ENCODE measurements at places on chromosomes 5 and 9. TPM values are rescaled to one million over a fixed set of nuclear protein-coding genes. Genes with fewer than 3 reads are reported as not detected.

Gene OCLN
- 1.3 TPM for total RNA-seq

Gene NXNL2
- total RNA-seq: 0.22 TPM

Gene SLC6A19
- not detected for total RNA-seq

Gene PTPRD
- total RNA-seq: 4.6 TPM

Gene JAKMIP2
- total RNA-seq: 0.22 TPM

Gene KIF20A
- 0.66 TPM for total RNA-seq

Gene IFNA13
- not detected for total RNA-seq

Gene SLC6A18
- total RNA-seq: not detected

Gene GHR
- total RNA-seq: 0.86 TPM

Gene GZMA
- total RNA-seq: not detected

Gene F12
- 0.22 TPM for total RNA-seq

Gene FST
- 70.2 TPM for total RNA-seq

Gene ZBED3
- total RNA-seq: 0.29 TPM

Gene ADAMTS19
- 32.2 TPM for total RNA-seq

Gene CARTPT
- total RNA-seq: not detected

Gene SLCO6A1
- 0.14 TPM for total RNA-seq

Gene FOXD4L6
- total RNA-seq: under 0.01 TPM

Gene ITGA2
- 29.1 TPM for total RNA-seq

Gene STK32A
- 1.4 TPM for total RNA-seq

Gene SLC2A8
- 5.0 TPM for total RNA-seq

Gene CCNI2
- total RNA-seq: not detected

Gene STING1
- total RNA-seq: 36.3 TPM

Gene PCDHB13
- total RNA-seq: 0.29 TPM

Gene GABBR2
- 8.3 TPM for total RNA-seq

Gene ZNF346
- 12.9 TPM for total RNA-seq

Gene LIX1
- total RNA-seq: not detected

Gene SPATA31E1
- not detected for total RNA-seq

Gene NR2F1
- 87.2 TPM for total RNA-seq

Gene CNTNAP3
- total RNA-seq: 1.4 TPM

Gene ARHGEF28
- 14.7 TPM for total RNA-seq

Gene HAVCR1
- 0.88 TPM for total RNA-seq

Gene GARIN3
- not detected for total RNA-seq

Gene SCGB3A2
- total RNA-seq: not detected

Gene KCNN2
- 0.88 TPM for total RNA-seq

Gene SNCAIP
- total RNA-seq: 7.0 TPM

Gene CFAP157
- total RNA-seq: not detected

Gene WNK2
- total RNA-seq: not detected

Gene CNTFR
- total RNA-seq: not detected

Gene PDZD2
- total RNA-seq: 0.44 TPM

Gene COQ4
- total RNA-seq: 43.1 TPM

Gene MLANA
- total RNA-seq: not detected

Gene CTXN3
- not detected for total RNA-seq

Gene PCDHGA11
- total RNA-seq: 12.7 TPM

Gene PKD2L2
- total RNA-seq: not detected

Gene TAF11L10
- total RNA-seq: not detected

Gene TAF1L
- total RNA-seq: under 0.01 TPM

Gene CD72
- 0.66 TPM for total RNA-seq

Gene AMBP
- not detected for total RNA-seq

Gene C1QTNF2
- not detected for total RNA-seq
